Gastroesophageal sphincter (tissue), 4 donors: ENCODE measurements at places on chromosomes 12 and 14.
A peak's percentile ranks its signal among the peaks of the same experiment; 100 is the strongest.

DNA sequence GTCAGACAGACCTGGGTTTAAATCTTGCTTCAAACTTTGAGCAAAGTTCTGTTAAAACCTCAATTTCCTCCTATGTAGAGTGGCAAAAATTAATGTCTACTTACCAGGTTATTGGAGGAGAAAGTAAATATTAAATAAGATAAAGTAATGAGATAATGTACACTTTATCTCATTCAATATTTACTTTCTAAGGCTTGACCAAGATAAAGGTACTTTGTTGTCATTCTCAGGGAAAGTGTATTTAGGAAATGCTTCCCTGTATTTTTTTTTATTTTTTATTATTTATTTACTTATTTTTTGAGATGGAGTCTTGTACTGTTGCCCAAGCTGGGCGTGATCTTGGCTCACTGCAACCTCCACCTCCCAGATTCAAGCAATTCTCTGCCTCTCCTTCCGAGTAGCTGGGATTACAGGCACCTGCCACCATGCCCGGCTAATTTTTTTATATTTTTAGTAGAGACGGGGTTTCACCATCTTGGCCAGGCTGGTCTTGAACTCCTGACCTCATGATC, 4.7 kb downstream of the FAM161B start:
- no peak for ATAC-seq

DNA sequence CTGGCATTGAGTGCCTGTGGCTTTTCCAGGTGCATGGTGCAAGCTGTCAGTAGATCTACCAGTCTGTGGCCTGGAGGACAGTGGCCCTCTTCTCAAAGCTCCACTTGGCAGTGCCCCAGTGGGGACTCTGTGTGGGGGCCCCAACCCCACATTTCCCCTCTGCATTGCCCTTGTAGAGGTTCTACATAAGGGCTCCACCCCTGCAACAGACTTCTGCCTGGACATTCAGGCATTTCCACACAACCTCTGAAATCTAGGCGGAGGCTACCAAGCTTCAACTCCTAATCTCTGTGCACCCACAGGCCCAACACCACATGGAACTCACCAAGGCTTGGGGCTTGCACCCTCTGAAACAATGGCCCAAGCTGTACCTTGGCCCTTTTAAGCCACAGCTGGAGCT, 102.7 kb upstream of the PLEKHG7 start:
- no peak for ATAC-seq

- ATAC-seq = no peak
Observed at GRCh38 chr12:110845339-110845682, 1.5 kb upstream of the CCDC63 start.

GRCh38 chr14:60064491-60065072, 27.1 kb upstream of the PCNX4 start:
- no peak for ATAC-seq

GRCh38 chr12:132145334-132145733, 1.1 kb downstream of the NOC4L start:
- no peak for ATAC-seq

GRCh38 chr12:94593822-94594442, 56.4 kb downstream of the TMCC3 start:
- no peak for ATAC-seq

DNA sequence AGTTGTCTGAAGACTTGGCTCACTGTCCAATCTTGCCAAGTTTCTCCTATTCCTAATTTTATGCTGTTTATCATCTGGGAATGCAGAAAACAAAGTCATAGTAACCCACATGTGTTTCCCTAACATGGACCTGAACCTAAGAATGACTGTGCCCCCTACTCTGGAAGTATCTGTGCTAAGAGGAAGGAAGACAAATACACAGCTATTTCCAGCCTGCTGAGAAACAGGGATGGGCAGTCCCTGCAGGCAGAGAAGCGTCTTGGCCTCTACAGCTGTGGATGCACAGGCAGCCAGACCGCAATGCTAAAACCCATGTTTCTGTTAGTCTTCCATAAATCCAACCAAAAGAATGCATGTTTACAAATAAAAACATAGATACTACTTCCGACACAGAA, 56.2 kb downstream of the DUSP16 start:
- no peak for ATAC-seq

DNA sequence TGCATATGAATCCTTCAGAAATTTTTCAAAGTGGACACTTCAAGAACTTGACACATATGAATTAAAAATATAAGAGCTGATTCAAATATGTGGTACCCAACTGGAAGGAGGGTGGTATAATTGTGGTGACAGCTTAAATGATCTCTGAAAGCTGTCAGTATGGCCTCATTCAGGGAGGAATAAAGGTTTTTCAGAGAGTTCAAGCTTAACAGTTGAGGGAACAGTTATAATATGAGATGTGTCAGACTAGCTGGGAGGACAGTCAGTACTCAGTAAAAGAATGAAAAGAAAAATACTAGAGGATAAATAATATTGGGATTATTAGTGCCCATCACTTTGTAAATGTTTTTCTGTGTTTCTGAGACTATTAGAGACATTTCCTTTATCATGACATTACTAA, 277.5 kb downstream of the RASSF9 start:
- no peak for ATAC-seq

DNA sequence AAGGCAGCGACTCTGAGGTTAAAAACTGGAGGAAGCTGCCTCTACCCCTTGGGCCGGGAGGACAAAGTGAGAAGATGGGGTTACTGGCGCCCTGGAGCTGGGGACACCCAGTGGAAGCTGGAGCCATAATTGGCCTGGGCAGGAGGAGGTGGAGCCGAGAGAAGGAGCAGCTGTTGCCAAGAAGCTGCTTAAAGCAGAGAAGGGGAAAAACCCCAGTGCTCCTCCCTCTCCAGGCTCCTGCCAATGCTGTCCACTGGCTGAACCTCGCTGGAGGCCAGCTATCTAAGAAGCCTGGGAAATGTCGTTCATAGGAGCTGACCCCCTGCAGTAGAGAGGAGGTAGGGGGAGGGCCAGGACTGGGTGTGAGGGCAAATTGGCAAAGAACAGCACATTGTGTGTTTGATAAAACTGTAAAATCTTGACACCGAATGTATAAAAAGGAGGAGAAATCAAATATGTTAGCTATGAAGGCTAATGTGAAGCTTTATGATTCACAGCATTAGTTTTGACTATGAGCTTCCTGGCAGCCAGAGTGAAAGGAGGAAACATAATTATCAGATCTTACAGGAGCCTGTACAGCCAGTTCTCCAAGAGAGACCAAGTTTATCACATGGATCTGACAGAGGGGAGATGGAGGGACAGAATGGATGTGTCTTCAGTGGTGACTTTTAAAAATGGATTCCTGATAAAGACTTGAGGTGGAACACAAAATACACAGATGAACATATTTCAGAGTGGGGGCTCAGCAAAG, 9.5 kb downstream of the HHIPL1 start:
- ATAC-seq = peak; percentile 80

DNA sequence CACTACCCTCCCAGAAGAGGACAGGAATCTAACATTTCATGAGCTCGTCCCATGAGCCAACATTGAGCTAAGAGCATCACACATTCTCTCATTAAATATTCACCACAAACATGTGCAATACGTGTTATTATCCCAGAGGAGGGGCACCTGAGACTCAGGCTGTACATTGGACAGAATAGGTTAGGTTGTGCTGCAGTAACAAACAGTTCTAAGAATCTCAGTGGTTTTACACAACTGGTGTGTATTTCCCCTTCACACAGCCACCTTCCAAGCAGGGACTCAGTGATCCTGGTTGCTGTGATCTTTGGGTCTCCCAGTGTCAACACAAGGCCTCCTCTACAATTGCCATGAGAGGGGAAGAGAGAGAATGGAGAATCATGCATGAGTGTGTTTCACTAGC, 15.0 kb upstream of the ACTN1 start:
- ATAC-seq = no peak

DNA sequence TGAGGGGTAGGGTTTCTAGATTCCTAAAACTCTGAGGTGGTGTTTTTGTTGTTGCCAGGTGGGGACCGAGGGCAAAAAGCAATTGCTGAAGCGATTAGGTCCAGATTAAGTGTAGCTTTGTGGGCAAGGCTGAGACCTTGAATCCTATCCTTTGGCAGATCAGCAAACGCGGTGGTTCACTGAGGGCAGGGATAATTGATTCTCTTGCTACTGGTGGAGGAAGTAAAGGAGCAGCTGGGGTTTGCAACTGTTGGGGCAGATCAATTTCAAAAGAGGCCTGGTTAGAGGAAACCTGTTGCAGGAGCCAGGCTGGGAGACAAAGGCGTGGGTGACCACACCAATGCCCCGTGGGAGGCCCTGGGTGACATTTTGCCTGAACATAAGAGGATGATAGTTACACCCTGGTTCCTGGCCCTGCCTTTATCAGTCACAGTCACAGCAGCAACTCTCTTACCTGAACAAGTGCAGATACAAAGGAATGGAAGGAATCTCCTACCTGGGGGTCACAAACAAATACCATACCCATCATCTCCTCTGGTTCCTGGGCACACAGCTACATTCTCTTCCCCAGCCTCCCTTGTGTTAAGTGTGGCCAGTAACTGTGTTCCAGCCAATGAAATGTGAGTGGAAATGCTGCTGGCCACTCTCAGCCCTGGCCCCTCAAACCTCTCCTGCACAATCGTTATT, 43.3 kb upstream of the RASSF3 start:
- ATAC-seq = no peak

DNA sequence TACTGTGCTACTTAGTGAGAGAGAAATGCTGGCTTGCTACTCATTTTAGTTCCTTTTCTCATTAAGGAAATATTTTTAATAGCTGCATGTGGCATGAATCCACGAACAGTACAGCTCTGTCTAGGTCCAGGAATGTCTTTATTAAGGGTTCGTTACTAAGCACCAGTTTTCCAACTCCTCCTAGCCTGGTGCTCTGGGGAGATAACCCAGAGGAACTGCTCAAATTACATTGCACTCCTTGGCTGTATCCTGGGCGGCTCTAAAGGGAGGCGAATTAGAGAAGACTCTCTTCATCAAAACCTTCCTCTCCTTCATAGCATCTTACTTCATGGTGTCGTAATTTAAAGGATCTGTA, 101.3 kb downstream of the PPM1A start:
- ATAC-seq = peak; percentile 46

- ATAC-seq = no peak
Observed at GRCh38 chr12:90922145-90922627, 32.8 kb downstream of the CCER1 start.

DNA sequence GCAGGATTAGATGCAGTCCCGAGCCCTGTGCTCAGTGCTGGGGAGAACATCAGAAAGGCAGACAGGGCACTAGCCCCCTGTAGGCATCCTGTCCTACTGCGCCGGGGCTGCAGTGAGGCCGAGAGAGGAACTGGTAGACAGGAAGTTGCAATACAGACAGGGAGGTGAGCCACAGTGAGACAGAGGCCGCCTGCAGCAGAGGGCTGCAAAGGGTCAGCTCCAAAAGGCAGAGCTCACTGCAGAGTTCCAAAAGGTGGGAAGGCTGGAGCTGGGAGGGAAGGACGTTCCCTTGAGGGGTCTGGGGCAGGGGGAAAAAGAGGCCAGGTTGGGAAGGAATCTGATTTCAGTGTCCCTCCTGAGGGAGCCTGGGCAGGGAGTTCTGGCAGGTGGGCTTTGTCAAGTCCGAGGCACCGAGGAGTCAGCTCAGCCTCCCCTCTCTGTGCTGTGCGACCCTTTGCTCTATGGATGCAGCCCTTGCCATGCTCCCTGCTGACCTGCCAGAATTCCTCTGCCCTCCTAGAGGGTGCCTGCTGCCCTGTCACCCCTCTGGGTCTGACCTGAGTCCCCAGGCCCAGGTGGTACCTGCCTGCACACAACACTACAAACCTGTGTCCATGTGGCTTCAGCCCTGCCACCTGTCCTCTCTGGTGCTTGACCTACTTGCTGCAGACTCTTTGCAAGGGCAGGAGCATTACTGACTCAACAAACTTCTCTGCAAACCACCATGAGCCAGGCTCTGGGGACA, 63.5 kb downstream of the PRMT8 start:
- ATAC-seq = no peak

DNA sequence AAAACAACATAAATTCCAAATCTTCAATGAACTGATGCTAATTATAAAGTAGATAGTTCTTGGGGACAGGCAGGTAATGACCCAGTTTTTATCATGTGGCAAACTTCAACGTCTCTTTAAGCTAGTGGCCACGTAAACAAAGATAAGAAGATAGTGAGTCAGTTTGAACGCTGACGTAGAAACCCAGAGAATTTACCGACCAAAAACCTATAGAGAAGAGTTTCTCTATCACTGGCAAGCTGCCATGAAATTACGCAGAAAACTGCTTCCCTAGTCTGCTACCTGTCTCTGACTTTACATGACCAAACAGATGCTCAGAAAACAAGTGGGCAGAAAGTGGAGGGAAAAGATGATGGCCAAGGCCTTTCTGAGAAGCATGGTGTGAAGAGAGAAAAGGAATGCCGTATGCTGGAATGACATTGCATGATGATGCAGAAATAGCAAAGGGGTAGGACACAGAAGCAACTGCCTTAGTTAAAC, 136.3 kb downstream of the ITPR2 start:
- no peak for ATAC-seq

DNA sequence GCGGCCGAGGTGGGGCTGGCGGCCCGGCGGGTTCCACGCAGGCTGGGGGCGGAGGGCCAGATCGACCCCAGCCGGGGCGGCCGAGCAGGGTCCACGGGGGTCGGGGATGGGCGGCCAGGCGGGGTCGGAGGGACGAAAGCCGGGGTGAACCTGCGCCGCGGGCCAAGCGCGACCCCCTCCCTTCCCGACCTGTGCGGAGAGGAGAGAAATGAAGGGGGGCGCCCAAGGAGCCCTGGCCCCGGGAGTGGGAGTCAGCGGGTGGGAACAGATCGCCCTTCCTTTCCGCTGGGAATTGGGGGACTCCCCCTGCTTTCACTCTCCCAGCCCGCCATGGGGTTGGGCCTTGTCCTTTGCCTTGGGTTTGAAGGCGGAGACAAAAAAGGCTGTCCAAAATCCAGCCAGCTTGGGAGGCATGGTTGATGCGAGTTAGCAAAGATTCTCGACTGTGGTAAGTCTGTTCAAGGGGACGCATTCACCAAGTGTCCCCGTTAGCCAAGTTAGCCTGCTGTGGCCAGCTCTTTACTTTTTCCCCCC, 559 bp upstream of the CKAP4 start:
- peak; percentile 52 for ATAC-seq

- ATAC-seq = no peak
Observed at GRCh38 chr12:12210416-12210815, 56.4 kb downstream of the LRP6 start.

GRCh38 chr12:73531752-73532151, 1005.9 kb upstream of the ATXN7L3B start:
- ATAC-seq = no peak

DNA sequence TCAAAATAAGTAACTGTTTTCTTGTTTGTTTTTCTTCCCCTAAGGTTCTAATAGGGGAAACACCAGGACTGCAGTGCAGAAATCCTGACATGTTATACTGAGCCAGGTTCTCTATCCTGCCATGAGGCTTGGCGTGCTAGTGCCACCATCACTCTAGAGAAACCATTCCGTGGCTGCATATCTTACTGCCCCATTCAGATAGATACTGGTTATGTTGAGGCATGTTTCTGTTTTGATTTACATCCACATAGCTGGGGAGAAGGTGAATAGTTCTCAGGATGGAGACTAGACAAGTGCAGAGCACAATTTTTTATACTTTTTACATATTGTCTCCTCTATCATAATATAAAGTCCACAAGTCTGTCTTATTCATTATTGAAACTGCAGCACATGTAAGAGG, 11.5 kb downstream of the MAGOHB start:
- ATAC-seq = no peak
